Activated CD8-positive, alpha-beta T cell treated with anti-CD3 and anti-CD28 coated beads for 36 hours (primary cell): ENCODE measurements at places on chromosomes 6 and 20. TPM values are rescaled to one million over a fixed set of nuclear protein-coding genes. Genes with fewer than 3 reads are reported as not detected.

The MOG gene
- not detected for total RNA-seq

- peak; percentile 6 for DNase-seq
Measured at GRCh38 chr20:53255102-53255710, 283.0 kb downstream of the TSHZ2 start.

DNA sequence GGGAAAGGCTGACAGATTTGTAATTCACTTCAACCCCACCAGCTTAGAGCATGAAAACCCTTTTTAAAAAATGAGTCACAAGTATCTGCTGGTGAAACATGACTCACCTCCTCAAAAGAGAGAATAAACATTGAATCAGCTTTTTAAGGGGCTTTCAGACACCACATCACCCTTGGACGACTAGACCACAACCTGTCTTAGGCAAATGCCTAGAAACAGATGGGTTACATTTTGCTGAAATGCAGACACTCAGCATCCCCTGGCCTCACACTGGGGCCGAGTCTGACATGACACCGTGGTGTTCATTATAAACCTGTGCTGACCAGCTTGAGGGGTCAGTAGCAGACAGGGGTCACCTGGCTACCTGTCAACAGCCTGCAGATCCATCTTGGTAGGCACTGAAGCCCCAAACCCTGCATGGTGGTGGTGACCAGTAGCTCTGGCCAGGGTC is 175.3 kb upstream of the CST7 start:
- DNase-seq, result peak; percentile 44

DNA sequence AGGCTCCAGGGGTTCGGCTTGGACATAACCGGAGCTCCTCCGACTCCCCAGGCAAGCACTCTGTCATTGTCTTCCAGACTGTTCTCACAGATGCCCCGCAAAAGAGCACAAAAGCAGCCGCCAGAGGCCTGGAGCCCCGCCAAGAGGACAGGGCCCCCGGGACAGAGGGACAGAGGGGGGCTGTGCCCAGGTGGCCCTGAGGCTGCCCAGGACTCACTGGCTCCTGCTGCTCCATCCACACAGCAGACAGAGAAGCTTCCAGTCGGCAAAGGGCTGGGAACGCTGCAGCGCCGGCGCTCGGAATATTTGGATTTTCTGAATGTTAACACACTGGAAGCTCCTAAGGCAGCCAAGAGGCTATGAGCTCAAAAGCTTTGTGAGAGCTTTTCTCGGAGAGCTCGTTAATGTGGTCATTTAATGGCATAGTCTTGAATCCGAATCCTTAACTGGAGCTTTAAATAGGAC is 68.0 kb upstream of the QKI start:
- no peak for DNase-seq
